EH (cell line): ENCODE measurements at places on chromosomes 6 and 20.

GRCh38 chr6:13181393-13181792 lies 146.9 kb downstream of the TBC1D7 start:
- no peak for DNase-seq

GRCh38 chr6:91664327-91664959 lies 1077.6 kb upstream of the MAP3K7 start:
- no peak for DNase-seq

DNA sequence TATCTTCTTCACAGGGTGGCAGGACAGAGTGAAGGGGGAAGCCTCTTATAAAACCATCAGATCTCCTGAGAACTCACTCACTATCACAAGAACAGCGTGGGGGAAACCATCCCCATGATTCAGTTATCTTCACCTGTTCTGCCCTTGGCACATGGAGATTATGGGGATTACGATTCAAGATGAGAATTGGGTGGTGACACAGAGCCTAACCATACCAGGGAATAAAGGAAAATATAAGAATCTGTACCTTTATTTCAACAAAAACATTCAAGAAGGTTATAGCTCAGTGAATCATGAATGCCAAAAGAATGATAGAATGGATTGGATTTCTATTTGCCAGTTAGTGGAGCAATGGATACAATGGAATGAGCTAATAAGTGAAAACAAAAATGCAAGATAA lies 214.4 kb downstream of the PTPRK start:
- DNase-seq: peak; percentile 9

DNA sequence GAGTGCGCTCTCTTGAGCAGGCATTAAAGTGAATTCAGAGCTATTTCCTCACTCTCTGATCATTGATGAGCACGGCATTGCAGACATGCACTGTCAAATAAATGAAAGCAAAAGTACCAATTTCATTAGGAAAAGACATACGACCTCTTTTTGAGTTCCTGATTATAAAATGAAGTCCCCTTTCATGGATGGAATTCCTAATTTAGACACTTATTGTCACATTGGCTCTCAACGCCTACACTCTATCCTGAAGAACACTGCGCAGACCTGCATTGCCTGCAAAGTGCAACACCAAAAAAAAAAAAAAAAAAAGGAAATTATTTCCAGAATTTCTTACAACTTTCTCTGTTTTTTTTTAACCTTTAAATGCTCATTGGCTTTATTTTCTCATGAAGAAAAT lies 1.6 kb downstream of the ADGRB3 start:
- no peak for DNase-seq
